ENCODE measurements at places on chromosomes 6 and 20.

- no peak overlapping the region for H3K27ac ChIP-seq
- H3K4me1 ChIP-seq: peaks cover 14% of the 10 kb centered on the region
- no peak for DNase-seq
- no peaks in the 10 kb centered on the region for H3K36me3 ChIP-seq
- H3K4me3 ChIP-seq: no peak overlapping the region
Measured at GRCh38 chr20:49607568-49607967, 39.6 kb upstream of the PTGIS start.

- H3K36me3 ChIP-seq: no peaks in the 10 kb centered on the region
- H3K4me1 ChIP-seq: no peaks in the 10 kb centered on the region
- no peaks in the 10 kb centered on the region for H3K27me3 ChIP-seq
- no peak for DNase-seq
- no peak overlapping the region for H3K4me3 ChIP-seq
Measured at GRCh38 chr20:42125426-42125825, 507.2 kb upstream of the CHD6 start.

DNA sequence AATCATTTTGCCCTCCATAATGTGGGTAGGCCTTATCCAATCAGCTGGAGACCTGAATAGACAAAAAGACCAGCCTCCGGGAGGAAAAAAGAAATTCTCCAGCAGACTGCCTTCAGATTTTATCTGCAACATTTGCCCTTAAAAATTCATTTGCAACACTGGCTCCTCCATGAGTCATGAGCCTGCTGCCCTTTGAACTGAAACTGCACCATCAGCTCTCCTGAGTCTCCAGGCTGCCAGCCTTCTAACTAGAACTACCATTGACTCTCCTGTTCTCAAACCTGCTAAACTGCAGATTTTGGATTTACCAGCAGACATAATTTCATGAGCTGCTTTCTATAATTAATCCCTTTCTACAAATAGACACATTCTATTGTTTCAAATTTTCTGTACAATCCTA is 223.9 kb upstream of the THEMIS start:
- no peak overlapping the region for H3K27ac ChIP-seq
- H3K27me3 ChIP-seq: no peaks in the 10 kb centered on the region
- H3K4me3 ChIP-seq: no peak overlapping the region
- DNase-seq: peak; percentile 61

DNA sequence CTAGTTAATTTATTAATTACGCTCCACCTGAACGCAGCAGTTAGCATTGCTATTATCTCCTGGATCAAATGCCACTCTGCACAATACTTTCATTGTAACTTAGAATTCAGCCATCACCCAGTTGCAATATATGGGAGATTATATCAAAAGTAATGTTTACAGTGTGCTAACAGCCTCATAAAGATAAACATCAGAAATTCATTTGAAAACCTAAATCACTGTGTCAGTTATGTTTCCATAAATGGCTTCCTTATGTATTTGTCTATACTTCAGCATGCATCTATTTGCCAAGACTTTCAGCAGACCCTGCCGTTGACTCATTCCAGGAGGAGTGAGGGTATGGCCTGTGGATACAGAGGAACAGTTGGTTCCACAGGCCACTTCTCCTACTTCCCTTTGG is 300.1 kb downstream of the TFAP2B start:
- no peak for DNase-seq
- H3K4me3 ChIP-seq: no peak overlapping the region

- no peaks in the 10 kb centered on the region for H3K4me1 ChIP-seq
- H3K36me3 ChIP-seq: peaks cover 12% of the 10 kb centered on the region
- no peaks in the 10 kb centered on the region for H3K27me3 ChIP-seq
- H3K27ac ChIP-seq: no peak overlapping the region
- H3K4me3 ChIP-seq: no peak overlapping the region
Measured at GRCh38 chr20:64277571-64278316, 22.2 kb downstream of the PCMTD2 start.

DNA sequence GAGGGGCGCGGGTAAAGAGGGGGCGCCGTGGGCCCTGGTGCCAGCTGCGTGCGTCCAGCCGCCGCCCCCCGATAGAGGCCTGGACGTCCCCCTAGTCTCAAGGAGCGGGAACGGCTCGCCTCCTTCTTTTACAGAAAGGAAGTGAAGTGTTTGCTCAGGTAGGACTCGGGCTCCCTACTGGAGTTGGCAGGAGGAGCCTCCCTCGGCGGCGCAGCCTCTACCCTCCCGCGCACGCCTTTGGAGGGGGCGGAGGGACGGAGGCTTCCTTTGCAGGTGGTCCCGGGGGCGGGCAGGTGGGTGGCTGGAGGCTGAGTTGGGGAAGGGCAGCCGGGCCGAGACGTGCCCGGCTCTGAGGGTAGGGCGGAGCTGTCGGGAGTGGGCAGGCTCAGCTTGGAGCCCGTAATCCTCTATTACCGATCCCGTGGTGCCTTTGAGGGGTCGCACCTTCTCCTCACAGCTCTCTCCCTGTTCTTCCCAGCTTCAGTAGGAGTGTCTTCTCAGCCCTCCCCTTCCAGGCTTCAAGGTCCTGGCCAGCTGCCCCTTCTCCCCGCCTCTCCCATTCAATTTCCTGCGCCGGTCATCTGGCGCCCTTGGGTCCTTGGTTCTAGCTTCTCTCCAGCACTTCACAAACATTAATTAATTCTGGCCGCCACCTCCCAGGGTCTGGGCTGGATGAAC is 728 bp downstream of the ITPR3 start:
- H3K4me3 ChIP-seq: peak overlapping the region; percentile 53
- H3K4me1 ChIP-seq: no peaks in the 10 kb centered on the region
- no peaks in the 10 kb centered on the region for H3K36me3 ChIP-seq
- no peaks in the 10 kb centered on the region for H3K27me3 ChIP-seq

GRCh38 chr6:47729019-47729418 is 30.6 kb downstream of the ADGRF4 start:
- no peaks in the 10 kb centered on the region for H3K4me1 ChIP-seq
- DNase-seq: no peak
- H3K27ac ChIP-seq: no peak overlapping the region
- H3K27me3 ChIP-seq: no peaks in the 10 kb centered on the region

GRCh38 chr6:41055149-41055548 is 2.1 kb downstream of the APOBEC2 start:
- no peak for DNase-seq
- H3K36me3 ChIP-seq: no peaks in the 10 kb centered on the region
- no peak overlapping the region for H3K4me3 ChIP-seq
- H3K27ac ChIP-seq: no peak overlapping the region

GRCh38 chr6:137423451-137424168 is 70.6 kb downstream of the OLIG3 start:
- no peaks in the 10 kb centered on the region for H3K27me3 ChIP-seq
- no peak for DNase-seq
- H3K4me3 ChIP-seq: no peak overlapping the region
- no peaks in the 10 kb centered on the region for H3K4me1 ChIP-seq

DNA sequence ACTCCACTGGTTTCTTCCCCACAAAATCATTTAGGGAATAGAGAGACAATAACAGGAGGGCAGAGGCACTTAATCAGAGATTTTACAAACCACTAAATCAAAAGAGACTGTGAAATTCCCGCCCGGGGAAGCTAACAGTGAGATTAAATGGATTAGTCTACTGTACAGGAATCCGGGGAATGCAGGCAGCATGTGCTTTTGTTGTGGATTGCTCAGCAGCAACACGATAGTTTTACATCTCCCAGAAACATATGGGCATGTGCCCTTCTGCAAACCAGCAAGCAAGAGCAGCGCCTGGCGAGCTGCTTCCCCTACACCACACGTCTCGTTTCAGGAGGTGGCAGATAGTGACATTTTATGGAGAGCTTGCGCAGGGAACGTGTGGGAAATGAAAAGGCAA is 382.3 kb downstream of the CD83 start:
- no peaks in the 10 kb centered on the region for H3K4me1 ChIP-seq
- H3K27ac ChIP-seq: no peak overlapping the region
- no peak overlapping the region for H3K4me3 ChIP-seq
- no peak for DNase-seq
- H3K36me3 ChIP-seq: no peaks in the 10 kb centered on the region

DNA sequence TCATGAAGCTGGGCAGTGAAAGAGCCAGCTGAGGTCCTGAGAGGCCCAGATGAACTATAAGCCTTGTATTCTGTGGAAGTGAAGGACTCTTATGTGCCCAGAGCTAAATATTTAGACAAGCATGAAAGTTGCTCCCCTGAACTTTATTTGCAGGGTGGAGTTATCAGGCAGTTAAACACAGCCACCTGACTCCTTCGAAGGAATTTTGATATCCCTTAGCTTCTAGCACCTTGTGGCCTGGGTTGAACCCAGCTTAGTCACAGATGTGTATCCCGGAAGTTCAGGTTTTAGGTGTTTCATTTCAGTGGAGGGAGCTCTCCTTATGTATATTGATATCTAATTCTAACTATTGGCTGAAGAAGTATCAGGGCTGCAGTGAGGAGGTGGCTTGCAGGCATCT is 20.4 kb downstream of the NR2E1 start:
- no peaks in the 10 kb centered on the region for H3K27me3 ChIP-seq
- H3K27ac ChIP-seq: no peak overlapping the region
- no peak for DNase-seq
- H3K36me3 ChIP-seq: no peaks in the 10 kb centered on the region
- no peak overlapping the region for H3K4me3 ChIP-seq

- no peaks in the 10 kb centered on the region for H3K36me3 ChIP-seq
- H3K4me3 ChIP-seq: no peak overlapping the region
- H3K27ac ChIP-seq: no peak overlapping the region
- H3K27me3 ChIP-seq: no peaks in the 10 kb centered on the region
Measured at GRCh38 chr6:86537292-86537861, 400.0 kb upstream of the HTR1E start.

GRCh38 chr6:73285674-73286283 is 22.8 kb upstream of the KHDC1 start:
- no peaks in the 10 kb centered on the region for H3K4me1 ChIP-seq
- H3K27me3 ChIP-seq: no peaks in the 10 kb centered on the region
- H3K4me3 ChIP-seq: no peak overlapping the region
- no peaks in the 10 kb centered on the region for H3K36me3 ChIP-seq
- DNase-seq: no peak

GRCh38 chr6:48765352-48765961 is 654.5 kb upstream of the PTCHD4 start:
- H3K4me3 ChIP-seq: no peak overlapping the region
- no peak for DNase-seq
- no peaks in the 10 kb centered on the region for H3K4me1 ChIP-seq
- no peak overlapping the region for H3K27ac ChIP-seq

GRCh38 chr6:10582774-10583508 is 61.8 kb downstream of the GCNT2 start:
- H3K36me3 ChIP-seq: no peaks in the 10 kb centered on the region
- H3K27me3 ChIP-seq: no peaks in the 10 kb centered on the region
- H3K4me3 ChIP-seq: no peak overlapping the region
- no peaks in the 10 kb centered on the region for H3K4me1 ChIP-seq
- no peak overlapping the region for H3K27ac ChIP-seq

- no peak overlapping the region for H3K4me3 ChIP-seq
- no peaks in the 10 kb centered on the region for H3K4me1 ChIP-seq
- DNase-seq: no peak
- no peaks in the 10 kb centered on the region for H3K27me3 ChIP-seq
- H3K36me3 ChIP-seq: no peaks in the 10 kb centered on the region
Measured at GRCh38 chr20:63345328-63346100, 15.6 kb downstream of the CHRNA4 start.

- H3K4me1 ChIP-seq: no peaks in the 10 kb centered on the region
- no peak for DNase-seq
- H3K27me3 ChIP-seq: no peaks in the 10 kb centered on the region
Measured at GRCh38 chr20:37431786-37432185, 85.8 kb downstream of the SRC start.

GRCh38 chr20:6582449-6582848 is 185.0 kb upstream of the BMP2 start:
- H3K4me1 ChIP-seq: no peaks in the 10 kb centered on the region
- no peaks in the 10 kb centered on the region for H3K27me3 ChIP-seq
- H3K36me3 ChIP-seq: no peaks in the 10 kb centered on the region
- no peak for DNase-seq

GRCh38 chr6:136060759-136061158 is 189.4 kb downstream of the MTFR2 start:
- DNase-seq: no peak
- H3K4me3 ChIP-seq: no peak overlapping the region
- H3K36me3 ChIP-seq: no peaks in the 10 kb centered on the region
- no peaks in the 10 kb centered on the region for H3K27me3 ChIP-seq
- H3K4me1 ChIP-seq: no peaks in the 10 kb centered on the region

DNA sequence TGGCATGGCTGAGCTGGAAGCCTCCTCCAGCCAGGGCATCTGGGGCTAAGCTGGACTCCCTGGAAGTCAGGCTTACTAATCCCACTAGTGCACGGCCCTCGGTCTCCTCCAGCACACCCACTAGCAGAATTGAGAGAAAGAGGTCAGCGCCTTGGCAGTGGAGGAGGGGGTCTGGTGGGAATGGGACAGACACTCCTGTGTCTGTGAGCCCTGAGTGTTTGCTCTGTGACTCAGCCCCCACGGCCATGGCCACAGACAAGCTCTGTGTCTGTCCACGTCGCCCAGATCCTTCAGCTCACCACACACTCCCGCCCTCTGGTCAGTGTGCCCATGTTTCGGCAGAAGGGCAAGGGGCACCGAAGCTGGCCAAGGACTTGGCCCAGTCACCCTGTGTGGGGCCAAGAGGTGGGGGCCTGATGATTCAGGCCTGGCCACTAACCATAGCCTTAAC is 8.8 kb downstream of the MDFI start:
- H3K4me1 ChIP-seq: no peaks in the 10 kb centered on the region
- H3K27me3 ChIP-seq: no peaks in the 10 kb centered on the region
- DNase-seq: no peak
- no peak overlapping the region for H3K27ac ChIP-seq

DNA sequence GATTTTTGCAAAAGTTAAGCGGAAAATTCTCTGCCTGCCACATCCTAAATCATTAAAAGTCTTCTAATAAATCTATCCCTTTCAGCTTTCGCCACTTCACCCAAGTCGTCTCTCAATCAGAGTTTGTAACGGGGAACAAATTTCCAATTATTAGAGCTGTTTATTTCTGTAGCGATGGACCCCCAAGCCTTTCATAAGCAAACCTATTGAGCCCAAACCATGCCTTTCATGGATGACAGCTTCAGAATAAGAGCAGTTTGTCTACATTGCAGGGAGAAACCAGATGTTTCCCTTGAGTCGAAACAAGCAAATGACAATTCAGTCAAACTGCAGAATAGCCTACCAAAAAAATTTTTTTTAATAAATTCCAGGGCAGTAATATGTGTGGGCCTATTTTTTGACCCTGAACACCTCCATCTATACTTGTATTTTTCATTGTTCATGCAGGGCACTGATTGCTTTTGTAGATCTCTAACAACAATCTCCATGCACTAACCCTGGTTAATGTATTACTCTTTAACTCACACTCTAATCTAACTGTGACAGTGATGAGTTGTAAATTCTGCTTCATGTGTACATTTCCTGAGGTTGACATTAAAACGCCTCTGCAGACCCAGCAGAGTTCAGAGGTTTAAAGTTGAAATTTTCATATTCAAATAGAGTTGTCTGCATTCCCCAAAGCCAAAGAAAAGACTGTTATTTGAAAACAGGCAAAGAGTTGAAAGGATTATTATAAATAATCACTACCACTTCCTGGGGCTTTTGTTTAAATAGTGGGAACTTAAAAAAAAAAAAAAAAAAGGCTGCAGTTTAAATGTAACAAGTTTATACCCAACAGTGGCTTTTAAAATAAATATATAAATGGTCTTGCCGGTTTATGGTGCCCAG is 64.5 kb downstream of the ATP9A start:
- H3K36me3 ChIP-seq: no peaks in the 10 kb centered on the region
- H3K27ac ChIP-seq: no peak overlapping the region
- H3K27me3 ChIP-seq: no peaks in the 10 kb centered on the region
- no peak for DNase-seq
- no peak overlapping the region for H3K4me3 ChIP-seq

- peaks cover 12% of the 10 kb centered on the region for H3K4me1 ChIP-seq
- no peaks in the 10 kb centered on the region for H3K36me3 ChIP-seq
- no peak overlapping the region for H3K27ac ChIP-seq
- no peak for DNase-seq
Measured at GRCh38 chr20:20022498-20022897, 5.3 kb downstream of the NAA20 start.
